ENCODE measurements at places on chromosomes 4 and X. TPM values are rescaled to one million over a fixed set of nuclear protein-coding genes. Genes with fewer than 3 reads are reported as not detected.

DNA sequence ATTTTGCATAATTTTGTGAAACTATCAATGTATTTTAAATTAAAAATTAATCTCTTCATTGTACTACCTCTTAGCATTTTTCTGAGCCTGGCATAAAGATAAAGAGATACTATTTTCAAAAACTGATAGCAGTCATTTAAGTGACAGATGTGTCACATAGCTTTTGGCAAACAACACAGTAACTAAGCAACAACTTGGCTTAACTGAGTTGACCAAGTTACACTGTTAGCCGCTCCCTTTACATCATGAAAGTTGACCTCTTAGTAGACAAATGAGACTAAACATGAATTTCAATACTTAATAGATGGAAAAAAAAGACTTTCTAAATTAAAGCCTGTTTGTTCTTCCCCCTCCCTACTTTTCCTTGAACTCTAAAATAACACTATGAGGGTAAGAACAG is 62.0 kb downstream of the ATP8A1 start:
- no peak for DNase-seq

DNA sequence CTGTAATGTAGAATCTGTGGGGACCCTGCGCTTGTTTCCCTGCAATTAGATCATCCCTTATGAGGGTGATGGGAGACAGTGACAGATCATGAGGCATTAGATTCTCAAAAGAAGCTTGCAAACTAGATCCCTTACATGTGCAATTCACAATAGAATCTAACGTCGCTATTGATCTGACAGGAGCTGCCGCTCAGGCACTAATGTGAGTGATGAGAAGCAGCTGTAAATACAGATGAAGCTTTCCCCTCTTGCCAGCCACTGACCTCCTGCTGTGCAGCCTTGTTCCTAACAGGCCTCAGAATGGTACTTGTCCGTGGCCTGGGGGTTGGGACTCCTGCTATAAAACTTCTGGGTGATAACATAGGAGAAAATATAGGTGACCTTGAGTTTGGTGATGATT is 1076.8 kb downstream of the PDHA2 start:
- no peak for DNase-seq

Gene SH3TC1
- 17.3 TPM for total RNA-seq

- DNase-seq: peak; percentile 57
These were observed 2.1 kb upstream of the APBB2 start for GRCh38 chr4:41216294-41217019.

- no peak for DNase-seq
These were observed 15.7 kb downstream of the PGAM4 start for GRCh38 chrX:77953708-77954107.

GRCh38 chr4:7766086-7766485 is 173.6 kb downstream of the AFAP1 start:
- DNase-seq: no peak

Gene PAGE1
- total RNA-seq: not detected

GRCh38 chr4:158410272-158410671 is 111.4 kb upstream of the RXFP1 start:
- no peak for DNase-seq

DNA sequence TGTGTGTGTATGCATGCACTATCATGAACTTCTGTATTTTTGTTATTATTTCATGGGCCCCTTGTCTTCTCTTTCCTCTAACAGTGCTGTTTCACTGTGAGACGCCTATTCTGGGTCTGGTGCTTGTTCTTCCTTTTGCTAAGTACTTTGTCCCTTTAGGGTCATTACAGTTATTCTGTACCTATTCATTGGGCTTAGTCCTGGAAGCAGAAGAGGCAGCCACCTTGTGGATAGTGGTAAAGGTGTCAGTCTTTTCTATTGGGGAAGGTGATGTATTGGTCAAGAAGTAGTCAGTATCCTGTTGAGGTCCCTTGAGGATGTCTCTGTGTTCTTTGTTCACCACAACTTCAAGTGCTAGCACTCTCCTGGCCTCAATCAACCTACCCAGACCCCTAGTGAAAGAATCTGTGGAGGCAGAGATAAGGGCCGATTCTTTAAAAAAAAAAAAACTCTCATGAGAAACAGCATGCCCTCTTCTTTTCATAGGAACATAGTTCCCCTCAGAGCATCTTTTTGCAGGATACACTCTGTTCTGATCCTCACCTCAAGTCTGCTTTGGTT is 593.8 kb downstream of the SPRY1 start:
- no peak for DNase-seq

GRCh38 chrX:106599411-106599810 is 12.4 kb upstream of the RADX start:
- DNase-seq: no peak

DNA sequence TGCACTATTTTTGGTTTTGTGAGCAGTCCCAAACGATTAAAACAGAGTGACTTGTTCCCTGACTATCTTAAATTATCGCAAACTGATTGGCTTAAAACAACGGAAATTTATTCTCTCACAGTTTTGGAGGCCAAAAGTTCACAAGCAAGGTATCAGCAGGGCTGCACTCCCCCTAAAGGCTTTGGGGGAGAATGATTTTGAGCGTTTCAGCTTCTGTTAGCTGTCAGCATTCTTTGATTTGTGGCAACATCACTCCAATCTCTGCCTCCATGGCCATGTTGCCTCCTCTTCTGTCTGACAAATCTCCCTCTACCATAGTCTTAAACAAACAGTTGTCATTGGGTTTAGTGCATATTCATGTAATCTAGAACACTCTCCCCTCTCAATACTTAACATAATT is 459.6 kb upstream of the ATOH1 start:
- no peak for DNase-seq

Gene PASD1
- not detected for total RNA-seq

Gene ETDA
- total RNA-seq: not detected

- no peak for DNase-seq
These were observed 758 bp downstream of the SDAD1 start for GRCh38 chr4:75989846-75990528.

Gene ASB9
- 0.98 TPM for total RNA-seq

Gene RASSF6
- total RNA-seq: not detected

Gene LPAR4
- total RNA-seq: 0.98 TPM

- no peak for DNase-seq
These were observed 21.5 kb downstream of the FAM114A1 start for GRCh38 chr4:38889143-38889542.

DNA sequence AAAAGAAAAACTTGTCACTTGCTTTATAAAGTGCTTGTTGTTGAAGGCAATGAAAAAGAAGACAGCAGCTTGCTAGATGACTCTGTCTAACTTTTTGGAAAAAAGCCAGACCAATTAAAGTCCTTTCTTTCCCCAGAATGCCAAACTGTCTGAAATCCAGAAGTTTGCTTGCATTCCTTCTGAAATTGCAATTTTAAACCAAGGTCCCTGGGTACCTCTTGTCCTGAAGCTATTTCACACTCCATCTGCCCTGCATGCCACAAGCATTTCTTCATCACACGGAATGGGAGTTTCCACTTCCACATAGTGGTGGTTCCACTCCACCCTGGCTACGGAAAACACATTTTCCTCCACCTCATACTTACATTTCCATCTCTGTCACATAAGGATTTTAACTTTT is 101.0 kb downstream of the PAPSS1 start:
- DNase-seq: no peak

- DNase-seq: peak; percentile 81
These were observed 183.7 kb downstream of the EVC2 start for GRCh38 chr4:5524446-5525299.

DNA sequence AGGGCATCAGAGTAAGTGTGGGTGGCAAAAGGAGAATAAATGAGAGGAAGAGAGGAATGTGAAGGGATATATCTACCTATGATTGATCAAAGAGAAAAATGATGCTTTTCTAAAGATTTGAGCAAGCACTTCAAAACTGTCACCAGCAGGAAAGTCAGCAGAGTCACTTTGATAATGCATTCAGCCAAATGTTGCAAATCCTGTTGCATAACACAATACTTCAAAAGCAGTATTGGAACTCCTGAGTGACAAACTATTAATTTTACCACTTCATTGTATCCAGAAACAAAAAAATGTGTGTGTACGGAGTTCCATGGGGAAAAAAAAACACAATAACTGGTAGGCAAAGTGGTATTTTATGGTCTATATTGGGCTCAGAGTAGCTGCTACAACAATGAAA is 160.3 kb downstream of the EMCN start:
- no peak for DNase-seq

Gene FAAH2
- 52.7 TPM for total RNA-seq

- no peak for DNase-seq
These were observed 147.0 kb upstream of the HPGD start for GRCh38 chr4:174669270-174669669.
